Vagina (tissue), 2 donors: ENCODE measurements at places on chromosomes 1 and 21. TPM values are rescaled to one million over a fixed set of nuclear protein-coding genes. Genes with fewer than 3 reads are reported as not detected.

- peak overlapping the region; percentile 64 for H3K27ac ChIP-seq
- DNase-seq, result no peak
- no peaks in the 10 kb centered on the region for H3K36me3 ChIP-seq
- no peaks in the 10 kb centered on the region for H3K27me3 ChIP-seq
- H3K4me1 ChIP-seq, result peaks cover 21% of the 10 kb centered on the region
Measured at GRCh38 chr1:183148599-183148998, 37.5 kb upstream of the LAMC2 start.

Gene ALG6
- total RNA-seq, result 13.0 TPM

Gene CAMTA1
- total RNA-seq, result 62.9 TPM

- peak overlapping the region; percentile 6 for H3K27ac ChIP-seq
- H3K4me3 ChIP-seq, result no peak overlapping the region
- peaks cover 7% of the 10 kb centered on the region for H3K4me1 ChIP-seq
- no peaks in the 10 kb centered on the region for H3K27me3 ChIP-seq
Measured at GRCh38 chr1:41812453-41812852, 106.3 kb downstream of the HIVEP3 start.

DNA sequence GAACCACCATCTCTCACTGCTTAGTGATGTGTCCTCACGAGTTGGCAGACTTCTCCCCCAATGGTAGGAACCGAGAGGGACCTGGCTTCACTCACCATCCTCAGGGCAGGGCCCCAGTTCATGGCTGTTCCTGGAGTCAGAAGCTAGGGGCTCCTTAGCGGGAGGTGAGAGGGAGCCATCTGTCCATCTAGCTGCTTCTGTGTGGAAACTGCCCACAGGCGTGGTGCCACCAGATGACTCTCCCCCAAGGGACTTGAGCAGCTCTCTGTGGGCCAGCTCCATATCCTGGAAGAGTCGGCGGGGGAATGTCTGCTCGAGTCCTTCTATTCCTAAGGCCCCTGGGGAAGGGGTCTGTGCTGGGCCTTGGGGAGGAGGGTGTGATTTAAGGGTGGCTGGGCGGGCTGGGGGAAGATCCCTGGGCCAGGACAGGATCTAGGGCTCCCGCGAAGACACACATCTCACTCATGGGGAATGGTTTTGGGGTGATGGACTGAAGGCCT, 16.3 kb downstream of the LRRC71 start:
- no peak overlapping the region for H3K4me3 ChIP-seq
- no peaks in the 10 kb centered on the region for H3K4me1 ChIP-seq
- H3K36me3 ChIP-seq, result no peaks in the 10 kb centered on the region

GRCh38 chr1:47431534-47431933, 6.3 kb upstream of the FOXD2 start:
- no peaks in the 10 kb centered on the region for H3K36me3 ChIP-seq
- DNase-seq, result no peak
- H3K4me1 ChIP-seq, result peaks cover 41% of the 10 kb centered on the region
- H3K4me3 ChIP-seq, result no peak overlapping the region
- peaks cover 8% of the 10 kb centered on the region for H3K27me3 ChIP-seq
- no peak overlapping the region for H3K27ac ChIP-seq

- no peak for DNase-seq
- no peak overlapping the region for H3K4me3 ChIP-seq
- no peak overlapping the region for H3K27ac ChIP-seq
- no peaks in the 10 kb centered on the region for H3K4me1 ChIP-seq
Measured at GRCh38 chr21:28974531-28975227, 18.0 kb downstream of the LTN1 start.

Gene KLF17
- total RNA-seq, result 0.25 TPM

Gene SPATA45
- total RNA-seq, result not detected

Gene MYBPH
- total RNA-seq, result not detected

- no peaks in the 10 kb centered on the region for H3K36me3 ChIP-seq
- no peak overlapping the region for H3K4me3 ChIP-seq
- no peak for DNase-seq
- no peak overlapping the region for H3K27ac ChIP-seq
Measured at GRCh38 chr1:198530953-198531352, 9.5 kb downstream of the ATP6V1G3 start.

Gene SPRR1A
- 109 TPM for total RNA-seq

Gene KRTCAP2
- 117 TPM for total RNA-seq

DNA sequence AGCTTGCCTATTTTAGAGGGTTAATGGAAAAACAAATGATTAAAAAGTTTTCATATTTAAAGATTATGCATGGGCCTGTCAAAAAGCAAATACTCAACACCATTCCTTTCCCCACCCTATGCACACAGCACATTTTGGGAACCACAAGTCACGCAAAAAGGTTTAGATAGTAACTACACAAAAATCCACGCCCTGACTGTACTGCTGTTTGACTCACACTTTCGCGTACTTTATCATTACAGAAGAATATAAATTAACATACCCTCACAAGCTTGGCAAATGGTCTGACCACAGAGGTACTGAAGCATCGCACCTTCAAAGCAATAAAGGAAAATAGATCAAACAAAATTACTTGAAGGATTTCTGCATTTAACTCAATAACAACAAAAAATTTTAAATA, 1.4 kb downstream of the ATP5PO start:
- DNase-seq, result no peak
- H3K36me3 ChIP-seq, result no peaks in the 10 kb centered on the region
- H3K27me3 ChIP-seq, result no peaks in the 10 kb centered on the region

- H3K4me3 ChIP-seq, result no peak overlapping the region
- no peaks in the 10 kb centered on the region for H3K4me1 ChIP-seq
- H3K27me3 ChIP-seq, result no peaks in the 10 kb centered on the region
Measured at GRCh38 chr1:186164773-186165172, 210.3 kb downstream of the TPR start.

DNA sequence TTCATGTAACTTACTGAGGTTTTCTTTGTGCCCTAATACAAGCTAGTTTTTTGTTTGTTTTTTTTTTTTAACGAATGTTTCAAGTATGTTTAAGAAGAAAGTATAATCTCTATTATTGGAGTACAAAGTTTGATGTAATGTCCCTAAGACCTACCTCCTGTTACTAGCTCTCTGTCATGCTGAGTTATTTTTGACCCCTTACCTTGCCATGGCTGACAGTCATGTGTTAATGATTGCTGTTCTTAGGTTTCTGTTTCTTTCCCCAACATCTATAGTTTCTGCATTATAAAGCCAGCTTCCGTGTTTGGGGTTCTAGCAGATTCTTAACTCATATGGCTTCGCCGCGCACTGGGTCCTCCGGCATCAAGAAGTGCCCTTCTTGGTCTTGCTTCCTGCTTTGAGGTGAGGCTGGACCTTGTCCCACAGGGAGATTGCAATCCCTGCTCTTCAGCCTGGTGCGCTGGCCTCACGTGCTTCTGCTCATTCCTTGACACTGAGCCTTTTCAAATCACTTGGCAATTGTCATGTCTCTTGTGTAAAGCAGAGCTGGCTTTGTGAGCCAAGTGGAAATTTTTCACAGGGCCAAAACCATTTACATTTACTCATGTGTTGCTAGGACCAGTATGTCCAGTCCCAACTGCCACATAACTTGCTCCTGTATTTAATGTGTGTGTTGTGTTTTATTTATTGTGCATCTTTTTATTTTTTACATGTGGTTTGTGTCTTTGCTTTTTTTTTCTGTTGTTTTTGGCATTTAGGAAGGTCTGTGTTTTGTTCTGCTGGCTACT, 135.0 kb upstream of the COL6A1 start:
- no peak overlapping the region for H3K27ac ChIP-seq
- H3K4me3 ChIP-seq, result no peak overlapping the region
- H3K36me3 ChIP-seq, result no peaks in the 10 kb centered on the region
- DNase-seq, result no peak
- H3K4me1 ChIP-seq, result no peaks in the 10 kb centered on the region

Gene WNT3A
- total RNA-seq, result not detected

- H3K4me3 ChIP-seq, result no peak overlapping the region
- H3K27me3 ChIP-seq, result no peaks in the 10 kb centered on the region
- no peak overlapping the region for H3K27ac ChIP-seq
- peaks cover 5% of the 10 kb centered on the region for H3K4me1 ChIP-seq
- DNase-seq, result no peak
Measured at GRCh38 chr1:181312946-181313345, 170.4 kb upstream of the CACNA1E start.

- H3K27me3 ChIP-seq, result no peaks in the 10 kb centered on the region
- no peak overlapping the region for H3K27ac ChIP-seq
- H3K4me3 ChIP-seq, result no peak overlapping the region
- DNase-seq, result no peak
Measured at GRCh38 chr1:217096200-217096599, 373.0 kb upstream of the ESRRG start.

DNA sequence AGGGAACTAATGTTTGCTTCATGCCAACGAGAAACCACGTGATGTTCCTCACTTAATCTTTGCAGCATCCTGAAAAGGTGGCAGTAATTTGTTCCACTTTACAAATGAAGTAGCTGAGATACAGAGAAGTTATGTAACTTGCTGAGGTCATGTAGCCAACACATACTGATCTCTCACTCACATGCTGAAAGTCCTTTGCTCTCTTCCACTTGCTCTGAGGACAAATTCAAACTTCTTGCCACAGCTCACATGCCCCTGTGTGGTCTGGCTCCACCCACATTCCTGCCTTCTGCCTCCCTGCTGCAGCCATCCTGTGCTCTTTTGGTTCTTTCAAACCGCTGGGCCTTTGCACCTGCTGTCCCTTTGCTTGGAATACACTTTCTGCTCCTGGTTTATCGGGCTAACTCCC, 55.4 kb downstream of the TMCO4 start:
- H3K27ac ChIP-seq, result no peak overlapping the region
- no peaks in the 10 kb centered on the region for H3K27me3 ChIP-seq
- DNase-seq, result no peak
- peaks cover 28% of the 10 kb centered on the region for H3K36me3 ChIP-seq

DNA sequence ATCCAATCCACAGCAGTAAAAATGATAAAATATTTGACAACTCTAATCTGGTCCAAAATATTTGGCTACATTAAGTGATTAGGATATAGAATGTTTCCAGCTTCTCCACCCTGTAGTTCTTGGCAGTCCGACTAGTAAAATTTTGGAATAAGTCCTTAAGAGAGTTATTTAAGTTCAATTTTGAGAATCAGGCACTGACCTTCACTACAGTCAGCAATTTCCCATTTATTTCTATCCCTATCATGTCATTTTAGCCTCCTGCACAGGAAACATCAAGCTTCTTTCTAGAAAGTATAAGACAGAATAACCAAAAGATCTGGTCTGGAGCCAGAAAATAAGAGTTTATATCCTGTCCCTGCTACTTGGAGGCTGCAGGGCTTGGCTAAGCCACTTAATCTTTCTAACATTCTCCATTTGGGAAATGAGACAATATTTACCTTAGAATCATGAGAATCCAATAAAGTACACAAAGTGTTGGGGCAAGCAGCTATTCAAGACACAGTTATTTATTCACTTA, 162.2 kb downstream of the DPYD start:
- DNase-seq, result no peak
- no peaks in the 10 kb centered on the region for H3K36me3 ChIP-seq
- H3K27me3 ChIP-seq, result no peaks in the 10 kb centered on the region
- no peak overlapping the region for H3K4me3 ChIP-seq
- no peak overlapping the region for H3K27ac ChIP-seq

Gene GJA9
- total RNA-seq, result not detected

GRCh38 chr1:71417421-71417820, 336.6 kb upstream of the ZRANB2 start:
- no peak overlapping the region for H3K4me3 ChIP-seq
- H3K4me1 ChIP-seq, result no peaks in the 10 kb centered on the region
- no peaks in the 10 kb centered on the region for H3K27me3 ChIP-seq
- no peaks in the 10 kb centered on the region for H3K36me3 ChIP-seq
- no peak for DNase-seq

DNA sequence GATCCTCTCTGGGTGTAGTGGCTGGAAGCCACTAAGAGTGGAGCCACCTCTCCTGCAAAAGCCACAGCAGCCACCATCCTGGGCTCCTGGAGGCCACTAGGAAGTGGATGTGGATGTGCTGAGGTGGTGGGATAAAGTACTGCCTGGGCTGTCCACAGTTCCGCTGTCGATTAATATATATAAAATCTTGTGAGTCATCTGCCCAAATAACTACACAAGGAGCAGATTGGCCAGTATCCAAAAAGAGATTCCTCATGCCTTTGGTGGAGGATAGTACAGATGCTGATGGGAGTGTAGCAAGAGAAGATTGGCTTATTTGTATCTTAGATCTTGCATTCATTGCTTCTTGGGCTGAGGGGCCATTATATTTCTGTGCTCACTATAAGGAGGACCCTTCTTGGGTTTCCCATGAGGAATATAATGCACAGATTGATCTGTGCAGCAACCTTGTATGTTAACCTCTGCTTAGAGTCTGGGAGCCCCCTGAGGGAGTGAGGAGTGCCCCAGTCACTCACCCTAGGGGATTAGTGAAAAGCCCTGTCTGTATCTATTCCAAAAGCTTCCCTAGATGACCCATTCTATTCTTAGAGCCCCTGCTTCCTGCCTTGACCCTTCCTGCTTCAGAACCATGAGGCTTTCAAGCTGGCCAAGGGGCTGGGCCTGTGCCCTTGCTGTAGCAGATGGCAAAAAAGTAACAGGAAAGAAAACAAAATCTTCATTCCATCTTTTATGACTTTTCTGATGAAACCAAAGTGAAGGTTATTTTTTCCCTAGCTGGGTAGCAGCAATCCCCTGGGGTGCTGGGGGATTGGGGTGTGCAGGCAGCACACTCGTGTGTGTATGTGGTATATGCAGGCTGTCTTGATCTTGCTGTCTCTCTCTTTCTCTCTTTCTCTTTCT, 31.7 kb downstream of the RCSD1 start:
- no peaks in the 10 kb centered on the region for H3K36me3 ChIP-seq
- H3K4me1 ChIP-seq, result peaks cover 65% of the 10 kb centered on the region
- no peaks in the 10 kb centered on the region for H3K27me3 ChIP-seq
- H3K4me3 ChIP-seq, result no peak overlapping the region
- no peak for DNase-seq

GRCh38 chr1:208951908-208952307, 631.6 kb upstream of the CAMK1G start:
- no peaks in the 10 kb centered on the region for H3K4me1 ChIP-seq
- H3K27me3 ChIP-seq, result no peaks in the 10 kb centered on the region
- no peak for DNase-seq

Gene PDC
- total RNA-seq, result not detected
